ENCODE measurements at places on chromosomes 1 and 21.

- no peak for DNase-seq
Observed at GRCh38 chr1:46077644-46078043, 54.8 kb downstream of the PIK3R3 start.

- DNase-seq = no peak
Observed at GRCh38 chr1:21084111-21084810, 92.4 kb downstream of the EIF4G3 start.

DNA sequence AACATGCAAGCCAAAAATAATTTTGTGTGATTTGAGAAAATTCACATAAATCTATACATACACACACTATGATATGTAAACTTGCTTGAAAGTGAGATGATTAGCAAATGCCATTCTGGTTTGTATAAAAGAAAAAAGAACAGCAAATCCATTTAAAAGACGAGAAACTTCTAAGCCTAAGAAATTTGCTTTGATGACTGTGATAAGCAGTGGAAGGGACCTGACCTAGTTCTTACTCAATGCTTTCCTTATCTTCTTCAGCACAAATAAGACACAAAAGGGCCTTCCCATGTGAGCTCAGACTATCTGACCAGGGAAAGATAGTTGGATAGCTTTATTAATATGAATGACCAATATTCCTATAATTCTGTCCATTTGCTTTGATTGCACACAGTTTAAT is 25.3 kb upstream of the NMNAT2 start:
- no peak for DNase-seq

DNA sequence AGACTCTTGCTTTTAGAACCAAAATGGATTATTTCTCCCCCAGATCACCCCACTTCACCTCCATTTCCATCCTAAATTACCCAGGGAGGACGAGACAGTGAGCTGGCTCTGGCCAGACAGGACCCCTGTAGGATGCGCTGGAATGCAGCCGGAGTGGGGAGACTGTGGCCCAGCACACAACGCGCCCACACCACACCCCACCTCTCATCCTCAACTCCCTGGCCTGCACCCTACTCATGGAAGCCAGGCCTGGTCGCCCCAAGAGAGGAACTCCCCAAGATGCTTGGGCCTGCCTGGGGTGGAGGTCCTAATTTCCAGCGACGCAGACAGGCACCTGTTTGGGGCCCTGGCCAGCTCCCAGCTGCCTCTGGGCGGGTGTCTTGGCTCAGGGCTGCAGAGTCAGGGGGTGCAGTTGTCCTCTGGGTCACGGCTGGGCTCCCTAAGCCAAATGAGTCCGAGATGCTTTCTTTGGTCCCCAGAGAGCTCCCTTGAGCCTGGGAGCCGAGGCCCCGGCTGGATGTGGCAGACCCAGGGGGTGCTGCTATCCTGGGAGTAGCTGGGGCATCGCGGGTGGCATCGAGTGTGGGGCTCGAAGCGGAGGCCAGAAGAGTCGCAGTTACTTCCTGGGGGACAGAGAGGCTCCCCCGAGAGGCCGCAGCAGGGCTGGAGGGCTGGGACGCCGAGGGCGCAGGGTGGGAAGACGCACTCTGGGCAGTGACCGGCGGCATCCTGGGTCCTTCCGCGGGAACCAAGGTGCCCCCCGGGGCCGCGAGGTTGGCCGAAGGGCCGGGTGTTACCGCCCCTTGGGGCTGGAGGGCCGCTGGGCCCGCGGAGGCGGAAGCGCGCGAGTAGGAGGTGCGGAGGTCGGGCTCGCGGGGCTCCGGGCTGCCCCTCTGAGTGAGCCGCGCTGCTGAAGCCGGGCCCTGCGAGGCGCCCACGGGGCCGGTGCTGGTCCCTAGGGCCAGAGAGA is 10.4 kb downstream of the CLEC20A start:
- no peak for DNase-seq

GRCh38 chr1:218488986-218489385 is 143.8 kb downstream of the TGFB2 start:
- DNase-seq = peak; percentile 87

GRCh38 chr1:36515315-36516138 is 32.8 kb upstream of the CSF3R start:
- DNase-seq = no peak

- DNase-seq = no peak
Observed at GRCh38 chr1:70204600-70204999, 779 bp downstream of the LRRC40 start.

- DNase-seq = peak; percentile 38
Observed at GRCh38 chr1:60872426-60873054, 209.8 kb upstream of the NFIA start.

GRCh38 chr21:42578034-42578433 is 64.4 kb downstream of the SLC37A1 start:
- DNase-seq = no peak

Data from fibroblast of skin of right biceps (primary cell).